ENCODE measurements at places on chromosomes 13 and 19.

DNA sequence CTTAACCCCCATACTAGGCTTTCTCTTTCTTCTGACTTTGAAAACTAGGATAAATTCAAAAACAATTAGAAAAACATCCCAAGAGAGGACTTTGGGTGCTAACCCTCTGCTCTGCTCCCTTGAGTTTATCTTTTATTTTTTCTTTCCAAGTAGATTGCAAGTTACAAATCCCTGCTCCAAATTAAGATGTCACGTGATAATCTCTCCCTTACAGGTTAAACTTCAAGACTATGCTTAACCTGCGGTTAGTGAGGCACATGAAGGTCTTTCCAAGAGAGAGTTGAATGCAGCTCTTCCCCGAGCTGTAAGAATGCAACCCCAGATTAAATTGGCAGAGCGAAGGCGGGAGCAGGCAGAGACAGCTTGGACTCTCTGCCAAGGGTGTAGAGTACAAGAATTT is 12.2 kb upstream of the ZNF507 start:
- no peak for DNase-seq

- DNase-seq: no peak
These were observed 928 bp upstream of the PNPLA6 start for GRCh38 chr19:7534531-7535046.

DNA sequence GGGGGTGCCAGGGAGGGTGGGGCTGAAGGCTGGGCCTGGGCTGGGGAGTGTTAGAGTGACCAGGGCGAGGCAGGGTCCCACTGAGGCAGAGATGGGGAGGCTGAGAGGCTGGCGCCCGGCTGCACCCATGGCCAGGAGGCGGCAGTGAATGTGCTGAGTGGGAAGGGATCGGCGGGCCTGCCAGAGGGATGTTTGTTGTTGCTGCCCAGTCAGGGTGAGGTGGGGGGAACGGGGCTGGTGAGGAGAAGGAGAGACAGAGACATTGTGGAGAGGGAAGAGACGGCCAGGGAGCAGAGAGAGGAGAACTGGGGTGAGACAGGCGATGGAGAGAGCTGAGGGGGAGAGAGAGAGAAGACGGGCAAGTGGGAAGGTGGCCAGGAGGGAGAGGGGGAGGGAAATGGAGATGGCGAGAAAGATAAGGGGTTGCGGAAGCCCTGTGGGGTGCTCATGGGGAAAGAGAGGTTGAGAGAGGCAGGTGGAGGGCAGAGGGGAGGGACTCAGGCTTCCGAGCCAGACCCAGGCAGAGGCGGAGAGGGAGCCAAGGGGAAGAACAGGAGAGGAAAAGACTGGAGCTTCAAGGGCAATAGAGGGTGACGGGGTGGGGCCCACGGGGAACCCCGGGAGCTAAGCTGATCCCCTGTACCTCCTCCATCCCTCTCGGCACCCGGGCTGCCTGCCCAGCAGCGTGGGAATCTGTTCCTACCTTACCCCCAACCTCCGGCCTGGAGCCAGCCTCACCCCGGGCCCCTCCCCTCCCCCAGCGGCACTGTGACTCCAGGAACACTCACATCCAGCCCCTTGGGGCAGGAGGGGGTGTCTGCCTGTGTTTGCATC is 690 bp upstream of the B3GNT8 start:
- DNase-seq: no peak

GRCh38 chr19:49113762-49114629 is at the start of gene LIN7B:
LIN7B (plus strand) TSS chr19:49114370; CDS start chr19:49114405, 35 bp downstream.
- DNase-seq: peak; percentile 61

DNA sequence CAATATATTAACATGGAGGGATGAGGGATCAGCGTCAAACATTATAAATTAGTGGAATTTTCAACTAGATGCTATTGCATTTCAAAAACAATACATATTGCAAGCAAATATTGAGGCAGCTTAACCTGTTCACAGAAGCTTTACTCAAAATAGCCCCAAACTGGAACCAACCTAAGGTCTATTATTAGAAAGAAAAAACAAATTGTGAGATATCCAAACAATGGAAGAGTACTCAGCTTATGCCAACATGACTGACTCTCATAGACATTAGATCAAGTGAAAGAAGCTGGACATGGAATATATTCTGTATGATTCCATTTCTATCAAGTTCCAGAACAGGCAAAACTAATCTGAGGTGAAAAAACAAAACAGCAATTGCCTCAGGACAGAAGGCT is 27.6 kb upstream of the NEK3 start:
- DNase-seq: no peak
